Right lobe of liver (tissue), 6 donors: ENCODE measurements at places on chromosomes 13 and 19. TPM values are rescaled to one million over a fixed set of nuclear protein-coding genes. Genes with fewer than 3 reads are reported as not detected.

GRCh38 chr19:4183967-4184717 lies 1.7 kb downstream of the ANKRD24 start:
- peak; percentile 37 for DNase-seq
- no peak overlapping the region for H3K4me3 ChIP-seq
- H3K36me3 ChIP-seq: no peaks in the 10 kb centered on the region

TBC1D4 gene
- total RNA-seq: 9.3 TPM

GRCh38 chr13:44422755-44423643 lies 49.4 kb downstream of the SERP2 start:
- peak; percentile 37 for DNase-seq
- H3K27ac ChIP-seq: no peak overlapping the region
- no peaks in the 10 kb centered on the region for H3K27me3 ChIP-seq
- H3K4me1 ChIP-seq: no peaks in the 10 kb centered on the region

GRCh38 chr19:10122045-10122444 lies 2.3 kb upstream of the EIF3G start:
- peaks cover 5% of the 10 kb centered on the region for H3K4me1 ChIP-seq
- H3K4me3 ChIP-seq: no peak overlapping the region
- no peaks in the 10 kb centered on the region for H3K27me3 ChIP-seq
- no peak overlapping the region for H3K27ac ChIP-seq

DNA sequence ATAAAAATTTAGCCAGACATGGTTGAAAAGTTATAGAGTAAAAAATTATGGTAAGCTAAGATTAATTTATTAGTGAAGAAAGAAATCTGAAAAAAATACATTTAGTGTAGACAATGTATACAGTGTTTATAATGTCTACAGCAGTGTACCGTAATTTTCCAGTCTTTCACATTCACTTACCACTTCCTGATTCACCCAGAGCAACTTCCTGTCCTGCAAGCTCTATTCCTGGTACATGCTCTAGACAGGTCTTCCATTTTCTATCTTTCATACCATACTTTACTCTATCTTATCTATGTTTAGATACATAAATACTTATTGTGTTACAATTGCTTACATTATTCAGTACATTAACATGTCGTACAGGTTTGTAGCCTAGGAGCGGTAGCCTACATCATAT lies 1387.8 kb upstream of the ATXN8OS start:
- no peak for DNase-seq
- no peak overlapping the region for H3K27ac ChIP-seq
- H3K27me3 ChIP-seq: no peaks in the 10 kb centered on the region

DNA sequence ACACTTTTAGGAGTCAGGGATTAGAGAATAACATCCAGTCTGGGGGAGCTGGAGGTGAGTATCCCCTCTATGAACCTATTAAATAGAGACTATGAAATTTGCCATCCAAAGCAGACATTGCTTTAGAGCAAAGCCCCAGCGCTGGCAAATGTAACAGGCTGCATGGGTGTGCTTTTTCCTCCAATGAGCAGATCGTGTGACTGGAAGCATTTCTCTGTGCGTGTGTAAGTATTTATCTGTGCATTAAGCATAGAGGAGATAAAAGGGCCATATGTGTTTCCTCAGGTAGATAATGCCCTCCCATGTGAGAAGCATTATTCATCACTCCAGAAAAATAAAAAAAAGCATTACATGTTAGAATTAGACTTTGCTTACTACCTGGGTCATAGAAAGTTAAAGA lies 924 bp downstream of the TNFSF13B start:
- peak overlapping the region; percentile 35 for H3K4me3 ChIP-seq
- H3K27me3 ChIP-seq: no peaks in the 10 kb centered on the region
- no peak overlapping the region for H3K27ac ChIP-seq
- no peaks in the 10 kb centered on the region for H3K4me1 ChIP-seq

B3GNT8 gene
- total RNA-seq: 0.70 TPM

- no peak for DNase-seq
- H3K4me3 ChIP-seq: no peak overlapping the region
- H3K4me1 ChIP-seq: no peaks in the 10 kb centered on the region
- no peaks in the 10 kb centered on the region for H3K36me3 ChIP-seq
These were observed 218.7 kb downstream of the KCTD12 start for GRCh38 chr13:76667551-76667950.

GRCh38 chr19:56191115-56191514 lies 6.5 kb downstream of the ZSCAN5B start:
- H3K27me3 ChIP-seq: no peaks in the 10 kb centered on the region
- DNase-seq: no peak
- no peaks in the 10 kb centered on the region for H3K36me3 ChIP-seq
- no peak overlapping the region for H3K27ac ChIP-seq
- no peak overlapping the region for H3K4me3 ChIP-seq

DNA sequence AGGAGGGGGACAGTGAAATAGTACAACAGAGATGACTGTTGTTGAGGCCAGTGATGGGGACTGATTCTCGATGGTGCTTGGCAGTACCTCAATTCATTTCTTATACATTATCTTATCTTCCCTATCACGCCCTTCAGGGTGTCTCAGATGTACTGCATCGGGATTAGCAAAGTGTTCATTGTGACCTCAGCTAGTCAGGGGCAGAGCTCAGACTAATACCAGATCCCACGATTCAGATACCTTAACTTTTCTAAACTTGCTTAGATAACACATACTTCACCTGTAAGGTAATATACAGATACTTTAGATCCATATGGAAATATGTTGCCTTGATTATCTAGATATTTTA lies 720.6 kb downstream of the EFNB2 start:
- no peaks in the 10 kb centered on the region for H3K4me1 ChIP-seq
- DNase-seq: no peak
- H3K4me3 ChIP-seq: no peak overlapping the region
- no peak overlapping the region for H3K27ac ChIP-seq

DNA sequence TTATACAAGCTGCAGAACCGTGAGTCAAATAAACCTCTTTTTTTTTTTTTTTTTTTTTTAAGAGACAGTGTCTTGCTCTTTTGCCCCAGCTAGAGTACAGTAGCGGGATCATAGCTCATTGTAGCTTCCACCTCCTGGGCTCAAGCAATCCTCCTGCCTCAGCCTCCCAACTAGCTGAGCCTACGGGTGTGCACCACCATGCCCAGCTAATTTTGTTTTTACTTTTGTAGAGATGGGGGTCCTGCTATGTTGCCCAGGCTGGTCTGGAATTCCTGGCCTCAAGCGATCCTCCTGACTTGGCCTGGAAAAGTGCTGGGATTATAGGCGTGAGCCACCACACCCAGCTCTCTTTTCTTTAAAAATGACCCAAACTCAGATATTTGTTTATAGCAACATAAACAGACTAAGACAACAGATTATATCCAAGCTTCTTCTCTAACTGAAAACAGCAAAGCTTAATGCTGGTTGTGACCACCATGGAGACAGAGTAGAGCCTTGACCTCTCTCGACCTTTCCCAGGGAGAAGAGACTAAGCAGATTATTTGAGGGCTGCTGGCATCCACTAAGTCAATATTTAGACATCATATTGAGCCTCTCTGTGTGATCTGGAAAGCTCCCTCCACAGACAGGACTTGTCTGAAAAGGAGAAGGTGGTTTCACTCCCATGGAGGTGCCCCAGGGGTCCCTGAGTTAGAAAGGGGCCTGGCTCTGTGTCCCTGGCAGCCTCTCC lies 150.0 kb downstream of the KCTD15 start:
- H3K27me3 ChIP-seq: no peaks in the 10 kb centered on the region
- no peaks in the 10 kb centered on the region for H3K4me1 ChIP-seq
- DNase-seq: no peak
- no peak overlapping the region for H3K4me3 ChIP-seq
- H3K36me3 ChIP-seq: no peaks in the 10 kb centered on the region
- no peak overlapping the region for H3K27ac ChIP-seq

DNA sequence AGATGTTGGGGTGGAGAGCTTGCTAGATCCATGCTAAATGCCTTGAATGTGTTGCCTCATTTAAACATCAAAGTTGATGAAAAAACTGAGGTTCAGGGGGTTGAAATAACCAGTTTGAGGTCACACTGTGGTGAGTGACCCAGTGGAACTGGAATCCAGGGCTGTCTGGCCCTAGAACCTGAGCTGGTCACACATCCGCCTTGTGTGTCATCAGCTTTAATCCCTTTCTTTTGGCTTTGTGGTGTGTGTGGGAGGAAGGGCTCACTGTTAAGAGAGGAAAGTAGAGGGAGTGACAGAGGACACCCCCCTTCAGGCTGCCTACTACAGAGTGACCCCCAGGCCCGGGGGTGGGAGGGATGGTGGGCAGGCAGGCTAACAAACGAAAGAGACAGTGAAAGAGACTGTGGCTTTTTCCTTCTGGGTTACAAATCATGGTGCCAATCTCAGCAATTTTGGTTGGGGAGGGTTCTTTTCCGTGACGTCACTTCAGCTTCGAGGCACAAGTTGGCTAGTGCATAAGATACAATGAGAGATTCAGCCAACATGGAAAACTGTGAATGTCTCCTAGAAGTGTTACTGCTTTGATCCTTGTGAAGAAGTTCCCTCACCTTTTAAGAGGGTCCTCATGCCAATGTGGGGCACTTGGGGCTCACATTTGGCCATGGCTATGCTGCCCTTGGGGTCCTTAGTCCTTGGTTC lies 164.9 kb downstream of the DLEU7 start:
- no peak overlapping the region for H3K27ac ChIP-seq
- H3K4me1 ChIP-seq: no peaks in the 10 kb centered on the region
- H3K27me3 ChIP-seq: no peaks in the 10 kb centered on the region
- no peak for DNase-seq

DNA sequence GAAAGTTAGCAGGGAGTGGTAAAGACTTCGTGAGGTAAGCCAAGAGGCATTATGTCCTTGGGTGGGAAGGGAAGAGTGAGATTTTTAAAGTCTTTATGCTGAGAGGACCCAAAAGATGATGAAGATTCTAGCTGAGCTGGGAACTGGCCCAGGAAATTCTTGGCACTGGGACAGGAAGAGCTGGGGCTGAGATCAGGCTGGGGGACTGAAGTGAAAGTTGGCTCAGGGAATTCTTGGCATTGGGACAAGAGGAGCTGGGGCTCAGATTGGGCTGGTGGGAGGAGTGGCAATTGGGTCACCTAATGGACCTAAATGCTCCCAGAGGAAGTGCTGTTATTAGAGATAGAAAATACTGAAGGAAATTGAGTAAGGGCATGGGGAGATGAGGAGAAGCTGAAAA lies 8.8 kb downstream of the SCEL start:
- no peaks in the 10 kb centered on the region for H3K4me1 ChIP-seq
- H3K27me3 ChIP-seq: no peaks in the 10 kb centered on the region

DNA sequence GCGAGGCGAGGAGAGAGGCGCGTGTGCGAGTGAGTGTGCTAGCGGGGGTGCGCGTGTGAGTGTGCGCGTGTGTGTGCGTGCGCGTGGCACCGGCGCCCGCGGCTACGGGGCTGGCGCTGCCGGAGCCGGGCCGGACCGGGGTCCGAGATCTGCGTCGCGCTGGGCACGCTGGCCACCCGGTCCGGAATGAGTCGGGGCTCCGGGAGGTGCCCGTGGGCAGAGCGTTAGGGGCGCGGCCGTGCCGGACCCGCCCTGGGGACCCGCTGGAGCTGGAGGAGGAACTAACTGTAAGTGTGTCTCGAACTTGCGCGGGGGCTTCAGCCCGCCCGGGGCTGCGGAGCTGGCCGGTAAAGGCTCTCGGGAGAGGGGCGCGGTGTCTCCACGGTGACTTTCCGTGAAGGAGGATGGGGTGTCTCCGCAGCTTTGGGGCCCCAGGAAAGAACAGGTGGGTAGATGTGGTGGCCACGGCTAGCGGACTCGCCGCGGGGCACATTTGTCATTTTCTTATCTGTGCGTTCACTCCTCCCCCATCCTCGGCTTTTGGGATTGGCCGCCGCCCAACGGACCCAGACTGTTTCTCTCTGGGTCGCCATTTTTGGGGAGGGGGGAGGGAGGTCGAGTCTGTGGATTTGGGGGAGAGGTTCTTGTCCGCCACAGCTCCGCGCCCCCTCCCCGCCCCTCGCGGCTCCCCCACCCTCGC lies 10.1 kb upstream of the SOX1 start:
- no peak overlapping the region for H3K27ac ChIP-seq
- H3K4me3 ChIP-seq: no peak overlapping the region
- no peaks in the 10 kb centered on the region for H3K4me1 ChIP-seq
- peaks cover 81% of the 10 kb centered on the region for H3K27me3 ChIP-seq
- no peak for DNase-seq

RB1 gene
- total RNA-seq: 10.3 TPM

- peak; percentile 77 for DNase-seq
- peak overlapping the region; percentile 87 for H3K4me3 ChIP-seq
- H3K27me3 ChIP-seq: no peaks in the 10 kb centered on the region
These were observed 697 bp downstream of the HSPH1 start for GRCh38 chr13:31160857-31161556.

ZFP28 gene
- 0.66 TPM for total RNA-seq

GRCh38 chr19:58356766-58357480 lies 3.6 kb upstream of the A1BG start:
- no peak for DNase-seq
- peak overlapping the region; percentile 29 for H3K4me3 ChIP-seq
- no peaks in the 10 kb centered on the region for H3K27me3 ChIP-seq
- peaks cover 28% of the 10 kb centered on the region for H3K4me1 ChIP-seq
- H3K36me3 ChIP-seq: no peaks in the 10 kb centered on the region
- no peak overlapping the region for H3K27ac ChIP-seq

GRCh38 chr19:46408664-46409039 lies 4.7 kb downstream of the CCDC8 start:
- H3K4me1 ChIP-seq: no peaks in the 10 kb centered on the region
- H3K36me3 ChIP-seq: no peaks in the 10 kb centered on the region
- H3K27me3 ChIP-seq: no peaks in the 10 kb centered on the region
- DNase-seq: no peak
- H3K4me3 ChIP-seq: no peak overlapping the region
- H3K27ac ChIP-seq: no peak overlapping the region

APOC4 gene
- 293 TPM for total RNA-seq

AMH gene
- total RNA-seq: 0.49 TPM

- no peaks in the 10 kb centered on the region for H3K4me1 ChIP-seq
- no peak overlapping the region for H3K27ac ChIP-seq
- no peak overlapping the region for H3K4me3 ChIP-seq
- DNase-seq: no peak
- H3K27me3 ChIP-seq: no peaks in the 10 kb centered on the region
- H3K36me3 ChIP-seq: no peaks in the 10 kb centered on the region
These were observed 10.5 kb upstream of the OVOL3 start for GRCh38 chr19:36100476-36100875.

RNF113B gene
- not detected for total RNA-seq

DNA sequence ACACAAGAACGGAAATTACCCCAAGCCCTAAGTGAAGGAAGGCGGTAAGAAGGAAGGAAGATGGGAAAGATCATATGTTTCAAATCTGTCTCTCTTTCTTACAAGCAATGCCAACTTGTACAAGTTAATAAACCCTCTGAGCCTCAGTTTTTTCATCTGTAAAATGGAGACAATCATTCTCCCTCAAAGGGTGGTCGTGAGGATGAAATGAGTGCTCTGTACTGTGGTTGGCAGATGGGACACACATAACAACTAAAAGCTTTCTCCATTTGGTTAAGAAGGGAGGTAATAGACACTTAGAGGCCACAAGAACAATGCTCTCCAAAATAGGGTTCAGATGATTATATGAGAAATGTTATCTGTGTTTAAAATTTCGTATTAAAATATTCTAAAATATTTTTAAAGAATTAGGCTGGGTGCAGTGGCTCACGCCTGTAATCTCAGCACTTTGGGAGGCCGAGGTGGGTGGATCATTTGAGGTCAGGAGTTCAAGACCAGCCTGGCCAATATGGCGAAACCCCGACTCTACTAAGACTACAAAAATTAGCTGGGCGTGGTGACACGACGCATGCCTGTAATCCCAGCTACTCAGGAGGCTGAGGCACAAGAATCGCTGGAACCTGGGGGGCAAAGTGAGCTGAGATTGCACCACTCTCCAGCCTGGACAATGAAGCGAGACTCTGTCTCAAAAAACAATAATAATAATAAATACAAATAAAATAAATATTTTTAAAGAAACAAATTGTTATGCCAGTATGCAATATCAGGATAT lies 89.7 kb downstream of the STARD13 start:
- DNase-seq: no peak
- no peaks in the 10 kb centered on the region for H3K27me3 ChIP-seq
- H3K36me3 ChIP-seq: no peaks in the 10 kb centered on the region
- H3K4me3 ChIP-seq: no peak overlapping the region
- H3K27ac ChIP-seq: no peak overlapping the region

ZNF227 gene
- 4.5 TPM for total RNA-seq
